Activated T-cell treated with anti-CD3 and anti-CD28 coated beads, Interleukin-2, amount 50 U/mL, for 48 hours (primary cell): ENCODE measurements at places on chromosomes 7 and 10.

DNA sequence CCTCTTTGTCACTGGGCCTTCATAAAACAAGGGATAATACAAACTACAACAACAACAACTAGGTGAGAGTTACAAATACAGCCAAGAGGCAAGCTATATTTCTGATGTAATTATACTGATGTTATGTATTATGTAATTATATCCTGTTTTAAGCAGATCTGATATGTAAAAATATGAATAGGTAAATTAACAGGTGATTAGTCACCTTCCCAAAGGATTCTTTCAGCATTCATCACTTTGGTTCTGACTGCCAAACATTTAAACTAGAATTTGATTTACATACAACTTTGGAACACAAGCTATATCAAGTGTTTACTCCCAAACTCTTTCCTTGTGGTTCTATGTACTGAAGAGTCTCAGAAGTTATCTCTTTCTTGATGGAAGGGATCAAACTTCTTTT, 53.7 kb downstream of the BEND7 start:
- DNase-seq, result no peak

DNA sequence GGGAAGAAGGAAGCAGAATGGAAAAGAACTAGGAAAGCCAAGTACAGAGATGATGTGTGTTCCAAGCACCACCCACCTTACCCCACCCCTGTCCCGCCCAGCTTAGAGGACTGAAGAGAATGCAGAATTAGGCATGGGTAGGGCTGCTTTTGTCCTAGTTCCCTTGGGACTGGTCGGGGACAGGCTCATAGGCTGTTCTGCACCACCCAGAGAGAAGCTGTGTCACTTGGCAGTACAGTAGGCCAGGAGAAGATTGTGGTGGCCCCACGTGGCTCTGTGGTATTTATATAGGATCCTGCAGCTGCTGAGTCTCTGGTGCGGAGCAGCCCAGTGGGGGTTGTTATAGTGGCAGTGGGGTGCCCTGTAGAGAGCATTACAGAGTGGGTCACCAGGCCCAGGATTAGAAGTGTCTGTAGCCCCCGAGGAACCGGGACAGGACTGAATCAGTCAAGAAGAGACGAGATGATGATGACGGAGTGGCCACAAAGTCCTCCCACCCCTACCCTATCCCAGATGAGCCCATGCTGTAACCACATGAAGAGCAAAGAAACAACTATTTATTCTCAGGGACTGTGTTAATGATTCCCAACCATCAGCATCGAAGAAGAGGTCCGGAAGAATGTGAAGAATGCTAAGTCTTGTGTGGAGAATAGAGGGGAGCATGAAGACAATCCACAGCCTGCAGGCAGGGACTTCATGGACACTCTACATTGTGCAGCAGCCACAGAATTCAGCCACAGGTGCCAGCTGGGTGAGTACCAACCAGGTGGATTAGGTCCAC, 88.9 kb downstream of the C1GALT1 start:
- DNase-seq, result no peak

DNA sequence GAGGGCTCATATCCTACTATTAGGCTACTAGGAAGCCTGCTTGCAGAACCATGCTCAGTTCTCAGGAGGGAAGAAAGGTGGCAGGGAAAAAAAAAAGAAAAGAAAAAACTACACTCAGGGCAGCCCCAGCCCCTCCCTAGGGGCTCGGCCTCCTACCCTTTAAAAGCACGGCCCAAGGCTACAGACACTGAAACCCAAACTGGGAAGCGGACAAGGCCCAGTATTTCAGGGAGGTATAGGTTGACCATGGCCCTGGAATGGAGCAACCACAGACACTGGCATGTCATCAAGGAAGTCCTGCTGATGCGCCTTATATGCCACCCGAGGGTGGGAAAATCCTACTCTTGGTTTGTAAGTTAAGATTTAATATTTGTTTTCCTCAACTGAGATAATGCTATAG, 50.8 kb downstream of the DLG5 start:
- no peak for DNase-seq

- DNase-seq, result no peak
These were observed 39.3 kb downstream of the HBP1 start for GRCh38 chr7:107208024-107208521.

DNA sequence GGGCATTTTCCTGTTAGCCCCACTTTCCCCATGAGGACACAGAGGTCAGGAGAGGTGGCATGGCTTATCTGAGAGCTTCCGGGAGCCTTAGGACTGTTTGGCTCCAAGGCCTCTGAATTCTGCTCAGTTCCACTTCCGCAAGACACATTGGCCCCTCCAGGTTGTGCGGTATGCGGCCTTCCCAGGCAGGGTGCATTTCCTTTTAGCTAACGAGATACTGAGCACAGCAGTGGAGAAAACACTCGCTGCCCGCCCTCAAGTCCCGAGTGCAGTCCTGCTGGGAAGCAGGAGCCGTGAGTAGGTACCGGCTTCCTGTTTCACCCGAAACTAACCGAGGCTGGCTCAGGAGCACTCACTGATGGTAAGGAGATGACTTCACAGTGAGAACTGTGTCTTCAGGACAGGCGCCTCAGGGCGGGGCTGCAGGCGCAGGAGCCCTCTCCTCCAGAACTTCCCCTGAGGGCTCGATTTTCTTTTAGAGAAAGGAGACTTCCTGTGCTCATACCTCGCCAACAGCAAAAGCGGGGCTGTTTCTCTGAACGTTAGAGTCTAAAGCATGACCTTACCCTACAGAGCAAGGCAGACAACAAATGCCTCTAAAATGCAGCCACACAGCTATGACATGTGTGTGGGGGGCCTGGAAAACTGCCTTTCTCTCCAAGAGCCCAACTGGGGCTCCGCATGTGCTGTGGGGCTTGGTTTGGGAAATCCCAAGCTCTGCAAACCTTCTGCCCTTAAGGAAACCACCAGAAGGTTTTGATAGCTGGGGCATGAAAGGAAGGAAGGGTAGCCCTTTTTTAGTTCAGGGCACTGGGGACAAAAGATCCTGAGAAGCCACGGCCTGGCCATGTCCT, 25.9 kb downstream of the RGS10 start:
- peak; percentile 81 for DNase-seq

DNA sequence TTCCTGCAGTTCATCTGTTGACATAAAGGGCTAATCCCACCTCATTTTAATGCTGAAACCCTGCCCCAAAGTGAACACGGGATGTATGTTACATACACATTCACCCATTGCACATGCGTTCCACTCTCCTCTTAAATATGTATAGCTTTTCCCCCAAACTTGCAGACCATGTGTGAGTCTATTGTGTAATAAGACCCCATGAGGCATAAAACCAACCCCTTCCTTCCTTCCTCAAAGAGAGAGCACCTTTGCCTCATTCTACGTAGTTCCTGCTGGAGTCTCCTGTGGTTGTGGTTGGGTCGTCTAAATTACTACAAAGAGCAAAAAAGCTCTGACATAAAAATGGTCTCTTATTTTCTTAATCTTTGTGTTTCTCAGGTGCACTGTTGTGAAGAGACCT, 345.7 kb upstream of the KLF6 start:
- DNase-seq, result no peak

- peak; percentile 65 for DNase-seq
These were observed 15.1 kb upstream of the ZNF273 start for GRCh38 chr7:64887756-64888508.

- no peak for DNase-seq
These were observed 286.7 kb downstream of the INHBA start for GRCh38 chr7:41416208-41416595.

GRCh38 chr7:106423111-106423510, 138.3 kb upstream of the NAMPT start:
- DNase-seq, result no peak

DNA sequence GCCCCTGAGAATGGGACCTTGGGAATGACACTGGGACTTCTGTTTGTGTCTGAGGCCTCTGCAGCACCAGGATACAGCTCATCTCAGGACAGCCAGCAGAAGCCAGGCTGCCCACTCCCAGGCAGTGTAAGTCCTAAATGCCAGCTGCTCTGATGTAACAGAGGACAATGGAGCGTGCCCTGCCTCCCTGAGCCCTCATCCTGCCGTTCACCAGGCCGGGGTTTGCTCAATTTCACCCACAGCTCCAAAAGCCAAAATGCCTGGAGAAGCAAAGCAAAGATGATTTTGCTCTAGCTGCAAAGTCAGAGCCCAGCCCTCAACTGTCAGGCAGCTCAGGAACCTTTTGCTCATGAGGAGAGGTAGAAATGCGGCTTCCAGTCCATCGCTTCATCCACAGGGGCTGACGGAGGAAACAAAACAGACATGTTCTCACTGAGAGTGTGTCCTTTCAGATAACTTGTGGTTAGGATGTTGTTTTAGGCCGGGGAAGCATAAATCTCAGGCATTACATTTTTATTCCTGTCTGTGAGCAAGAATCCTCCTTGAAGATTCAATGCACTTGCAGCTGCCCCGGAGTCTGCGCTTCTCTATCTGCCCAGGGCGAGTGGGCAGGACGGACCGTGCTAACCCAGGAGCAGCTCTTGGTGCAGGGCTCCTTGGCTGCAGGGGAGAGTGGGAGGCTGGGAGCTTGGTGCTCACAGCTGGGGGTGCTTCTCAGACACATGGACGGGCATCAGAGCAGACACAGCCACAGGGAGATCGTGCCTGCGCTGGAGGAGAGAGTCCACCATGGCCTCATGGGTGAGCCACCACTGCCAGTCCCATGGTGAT, 83.2 kb upstream of the CHST15 start:
- DNase-seq, result no peak

GRCh38 chr7:68619526-68619925, 978.7 kb upstream of the AUTS2 start:
- DNase-seq, result no peak

DNA sequence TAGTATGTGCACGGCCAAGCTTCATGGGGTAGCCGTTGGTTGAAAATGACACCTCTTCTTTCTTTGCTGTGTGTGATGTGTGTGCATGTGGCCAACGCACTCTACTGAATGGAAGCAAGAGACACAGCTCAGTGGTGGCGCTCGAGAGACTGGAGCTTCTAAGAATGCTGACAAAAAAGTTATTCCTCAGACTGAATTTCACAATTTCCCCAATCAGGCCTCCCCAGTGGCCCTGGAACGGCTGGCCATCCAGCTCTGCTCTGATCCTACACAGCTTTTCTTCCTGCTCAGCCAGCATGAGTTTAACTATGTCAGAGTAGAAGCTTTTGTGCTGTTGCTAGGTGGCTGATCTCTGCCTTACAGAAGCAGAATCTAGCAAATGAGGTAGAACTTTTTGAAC, 186.7 kb upstream of the PLXDC2 start:
- DNase-seq, result no peak

DNA sequence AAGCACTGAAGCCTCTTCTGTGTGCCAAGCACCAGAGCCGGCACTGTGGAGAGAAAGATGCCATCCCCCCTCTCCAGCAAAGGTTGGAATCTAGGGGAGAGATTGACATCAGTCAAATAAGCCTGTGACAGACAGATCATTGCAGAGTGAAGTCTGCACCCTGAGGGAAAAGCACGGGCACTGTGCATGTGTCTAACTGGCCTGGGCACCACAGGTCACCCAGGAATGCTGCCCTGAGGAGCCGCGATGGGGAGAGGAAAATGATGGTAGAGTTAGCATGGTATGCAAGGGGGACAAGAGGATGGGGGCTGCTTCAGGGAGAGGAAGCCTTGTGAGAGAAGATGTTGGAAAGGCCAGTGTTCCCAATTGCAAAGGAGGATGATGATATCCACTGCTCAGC, 261.0 kb downstream of the GRID1 start:
- no peak for DNase-seq

- no peak for DNase-seq
These were observed 1.9 kb upstream of the FAM170B start for GRCh38 chr10:49135575-49136313.

- DNase-seq, result no peak
These were observed 77.2 kb downstream of the CH25H start for GRCh38 chr10:89129911-89130310.

DNA sequence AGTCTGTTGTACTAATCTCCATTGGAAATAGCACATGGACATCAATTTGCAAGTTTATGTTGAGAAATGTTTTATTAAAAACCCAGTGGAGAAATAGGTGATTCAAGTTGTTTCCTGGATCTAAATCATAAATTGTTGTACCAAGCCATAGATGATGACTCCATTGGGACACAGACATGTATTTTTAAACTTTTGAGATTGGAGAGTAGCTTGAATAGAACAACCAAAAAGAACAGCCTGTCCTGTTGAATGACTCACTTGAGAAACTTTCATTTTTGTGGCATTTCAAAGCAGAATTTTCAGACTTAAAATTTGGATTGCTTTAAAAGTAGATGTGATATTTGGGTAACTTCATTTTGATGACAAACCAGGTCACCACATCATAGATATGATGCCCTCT, 197.5 kb downstream of the GPAM start:
- DNase-seq, result no peak

DNA sequence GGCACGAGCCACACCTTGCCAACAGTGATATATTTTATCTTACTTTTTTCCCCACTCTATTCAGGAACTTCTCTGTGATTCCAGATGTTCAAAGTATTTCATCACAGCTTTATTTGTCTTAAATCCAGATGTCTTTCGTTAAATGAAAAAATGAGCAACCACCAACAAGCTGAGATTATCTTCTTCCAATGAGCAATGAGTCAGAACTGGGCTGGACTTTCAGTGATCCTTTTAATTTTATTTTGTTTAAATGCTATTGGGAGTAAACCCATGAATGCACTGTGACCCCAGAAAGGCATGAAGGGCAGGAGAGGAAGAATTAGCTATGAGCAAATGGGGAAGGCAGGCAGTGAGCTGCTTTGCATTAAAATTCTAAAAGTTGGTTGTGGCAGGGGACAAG, 77.6 kb upstream of the IMMP2L start:
- no peak for DNase-seq

DNA sequence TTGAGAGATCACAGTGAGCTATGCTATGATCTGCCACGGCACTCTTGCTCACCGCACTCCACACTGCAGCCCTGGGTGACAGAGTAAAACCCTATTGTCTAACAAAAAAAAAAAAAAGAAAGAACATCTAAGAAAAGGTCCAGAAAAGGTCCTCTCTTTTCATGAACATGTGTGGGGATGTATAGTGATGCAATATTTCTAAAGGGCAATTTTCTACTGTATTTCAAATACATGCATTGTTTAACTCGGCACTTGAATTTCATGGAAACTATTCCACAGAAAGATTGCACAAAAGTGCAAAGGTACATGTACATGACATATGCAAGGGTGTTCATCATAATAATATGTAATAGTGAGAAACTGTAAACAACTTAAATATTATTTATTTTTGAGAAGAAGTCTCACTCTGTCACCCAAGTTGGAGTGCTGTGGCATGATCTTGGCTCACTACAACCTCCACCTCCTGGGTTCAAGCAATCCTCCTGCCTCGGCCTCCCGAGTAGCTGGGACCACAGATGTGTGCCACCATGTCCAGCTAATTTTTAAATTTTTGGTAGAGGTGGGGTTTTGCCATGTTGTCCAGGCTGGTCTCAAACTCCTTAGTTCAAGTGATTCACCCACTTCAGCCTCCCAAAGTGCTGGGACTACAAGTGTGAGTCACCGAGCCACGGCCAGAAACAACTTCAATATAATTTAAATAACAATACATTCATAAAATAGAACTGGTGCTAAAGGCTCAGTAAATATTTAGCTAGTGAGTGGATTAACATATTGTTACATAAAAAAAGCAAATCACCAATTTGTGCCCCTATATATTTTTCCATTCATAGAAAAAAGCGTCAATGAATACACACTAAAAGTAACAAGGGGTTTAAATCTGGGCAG, 1.3 kb upstream of the PPRC1 start:
- DNase-seq, result no peak

GRCh38 chr7:24341691-24342413, 57.9 kb downstream of the NPY start:
- no peak for DNase-seq

- DNase-seq, result no peak
These were observed 2.8 kb downstream of the GIMAP6 start for GRCh38 chr7:150629347-150629746.
